ENCODE measurements at places on chromosomes 7 and 10. TPM values are rescaled to one million over a fixed set of nuclear protein-coding genes. Genes with fewer than 3 reads are reported as not detected.

PILRA gene
- 5.7 TPM for total RNA-seq

TRIL gene
- total RNA-seq: not detected

AUTS2 gene
- total RNA-seq: 35.2 TPM

MOGAT3 gene
- not detected for total RNA-seq

ANKRD61 gene
- total RNA-seq: not detected

RELN gene
- not detected for total RNA-seq

RBP3 gene
- total RNA-seq: not detected

CPSF4 gene
- total RNA-seq: 49.2 TPM

PSD gene
- total RNA-seq: 4.9 TPM

SPAM1 gene
- not detected for total RNA-seq

GNAT3 gene
- not detected for total RNA-seq

- H3K36me3 ChIP-seq: no peaks in the 10 kb centered on the region
- DNase-seq: no peak
- H3K27ac ChIP-seq: no peak overlapping the region
- H3K27me3 ChIP-seq: no peaks in the 10 kb centered on the region
- H3K4me3 ChIP-seq: no peak overlapping the region
These were observed 97.0 kb downstream of the CTTNBP2 start for GRCh38 chr7:117776224-117776623.

GRCh38 chr10:127962205-127962604 lies 55.3 kb downstream of the PTPRE start:
- no peaks in the 10 kb centered on the region for H3K36me3 ChIP-seq
- no peaks in the 10 kb centered on the region for H3K27me3 ChIP-seq

- no peak for DNase-seq
- no peak overlapping the region for H3K4me3 ChIP-seq
- H3K27ac ChIP-seq: no peak overlapping the region
- H3K27me3 ChIP-seq: no peaks in the 10 kb centered on the region
- H3K36me3 ChIP-seq: no peaks in the 10 kb centered on the region
These were observed 2.6 kb downstream of the MEST start for GRCh38 chr7:130494431-130494858.

DNA sequence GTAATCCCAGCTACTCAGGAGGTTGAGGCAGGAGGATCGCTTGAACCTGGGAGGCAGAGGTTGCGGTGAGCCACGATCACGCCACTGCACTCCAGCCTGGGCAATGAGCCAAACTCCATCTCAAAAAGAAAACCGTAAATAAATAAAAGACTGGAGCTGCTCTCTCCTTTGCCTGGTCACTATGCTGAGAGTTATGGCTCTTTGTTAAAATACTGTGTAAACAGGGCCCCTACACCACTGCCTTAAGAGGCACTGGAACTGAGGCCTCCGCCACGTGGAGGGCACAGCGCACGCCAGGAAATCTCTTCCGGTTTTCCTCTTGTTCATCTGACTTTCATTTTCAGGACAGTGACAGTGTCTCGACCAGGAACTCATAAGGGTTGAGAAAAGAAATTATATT lies 123.3 kb downstream of the PAXIP1 start:
- no peaks in the 10 kb centered on the region for H3K4me1 ChIP-seq
- no peak overlapping the region for H3K4me3 ChIP-seq
- DNase-seq: no peak
- no peaks in the 10 kb centered on the region for H3K27me3 ChIP-seq
- no peaks in the 10 kb centered on the region for H3K36me3 ChIP-seq

- no peaks in the 10 kb centered on the region for H3K4me1 ChIP-seq
- no peak overlapping the region for H3K27ac ChIP-seq
- no peak for DNase-seq
These were observed 123.2 kb downstream of the ST7 start for GRCh38 chr7:117076426-117076943.

GRCh38 chr7:2013381-2014311 lies 219.1 kb downstream of the MAD1L1 start:
- no peaks in the 10 kb centered on the region for H3K27me3 ChIP-seq
- no peaks in the 10 kb centered on the region for H3K36me3 ChIP-seq
- no peak for DNase-seq
- H3K4me1 ChIP-seq: no peaks in the 10 kb centered on the region
- no peak overlapping the region for H3K4me3 ChIP-seq
- H3K27ac ChIP-seq: no peak overlapping the region

- H3K27me3 ChIP-seq: no peaks in the 10 kb centered on the region
- no peak for DNase-seq
- no peaks in the 10 kb centered on the region for H3K4me1 ChIP-seq
- no peak overlapping the region for H3K27ac ChIP-seq
- H3K4me3 ChIP-seq: no peak overlapping the region
- no peaks in the 10 kb centered on the region for H3K36me3 ChIP-seq
These were observed 309.1 kb downstream of the LRMDA start for GRCh38 chr10:75740541-75740940.

DNA sequence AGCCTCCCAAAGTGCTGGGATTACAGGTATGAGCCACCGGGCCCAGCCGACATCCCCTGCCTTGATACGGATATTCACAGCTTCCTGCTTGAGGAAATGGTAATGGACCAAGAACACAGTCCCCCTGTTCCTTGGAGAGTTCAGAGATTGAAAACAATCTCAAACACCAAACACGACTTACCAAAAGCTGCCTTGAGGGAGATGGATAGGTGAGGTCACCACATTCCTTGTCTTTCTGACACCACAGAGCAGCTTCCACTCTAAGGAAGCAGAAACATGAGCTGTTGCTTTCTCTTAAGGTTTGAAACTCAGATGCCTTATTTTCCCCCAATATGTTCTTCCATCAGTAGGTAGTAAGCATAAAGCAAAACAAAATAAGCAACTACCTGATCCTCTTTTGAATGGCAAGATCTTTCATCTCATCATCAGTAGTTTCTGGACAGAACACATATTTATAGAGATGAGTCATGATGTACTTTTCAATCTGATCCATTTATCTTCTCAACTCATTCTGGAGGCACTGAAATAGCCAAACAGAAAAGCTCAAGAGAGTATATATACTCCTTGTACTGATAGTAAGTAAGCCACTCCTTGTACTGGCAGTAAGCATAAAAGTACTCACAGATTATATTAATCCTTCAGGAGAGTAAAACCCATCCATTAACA lies 199.1 kb upstream of the KCTD7 start:
- no peak for DNase-seq
- H3K27me3 ChIP-seq: no peaks in the 10 kb centered on the region
- H3K4me1 ChIP-seq: no peaks in the 10 kb centered on the region
- peaks cover 3% of the 10 kb centered on the region for H3K36me3 ChIP-seq

DNA sequence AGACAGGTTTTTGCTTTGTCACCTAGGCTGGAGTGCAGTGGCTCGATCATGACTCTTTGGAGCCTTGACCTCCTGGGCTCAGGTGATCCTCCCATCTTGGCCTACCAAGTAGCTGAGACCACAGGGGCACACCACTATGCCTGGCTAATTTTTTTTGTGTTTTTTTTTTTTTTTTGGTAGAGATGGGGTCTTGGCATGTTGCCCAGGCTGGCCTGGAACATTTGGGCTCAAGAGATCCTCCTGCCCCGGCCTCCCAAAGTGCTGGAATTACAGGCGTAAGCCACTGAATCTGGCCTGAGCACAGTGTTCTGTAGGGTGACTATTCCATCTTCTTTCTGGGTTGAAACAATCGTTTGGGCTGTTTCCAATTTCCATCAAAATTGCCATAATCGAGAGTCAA lies 1.5 kb upstream of the MUC3A start:
- H3K4me1 ChIP-seq: no peaks in the 10 kb centered on the region
- no peak for DNase-seq
- H3K36me3 ChIP-seq: no peaks in the 10 kb centered on the region
- H3K27ac ChIP-seq: no peak overlapping the region
- peaks cover 7% of the 10 kb centered on the region for H3K27me3 ChIP-seq

GRCh38 chr7:31724696-31725095 lies 37.7 kb downstream of the PPP1R17 start:
- H3K4me3 ChIP-seq: no peak overlapping the region
- no peaks in the 10 kb centered on the region for H3K27me3 ChIP-seq
- H3K36me3 ChIP-seq: no peaks in the 10 kb centered on the region
- no peak for DNase-seq

- no peak for DNase-seq
- no peak overlapping the region for H3K27ac ChIP-seq
- H3K27me3 ChIP-seq: no peaks in the 10 kb centered on the region
- H3K36me3 ChIP-seq: no peaks in the 10 kb centered on the region
- H3K4me1 ChIP-seq: no peaks in the 10 kb centered on the region
- no peak overlapping the region for H3K4me3 ChIP-seq
These were observed 75.3 kb upstream of the PTN start for GRCh38 chr7:137418841-137419240.

DNA sequence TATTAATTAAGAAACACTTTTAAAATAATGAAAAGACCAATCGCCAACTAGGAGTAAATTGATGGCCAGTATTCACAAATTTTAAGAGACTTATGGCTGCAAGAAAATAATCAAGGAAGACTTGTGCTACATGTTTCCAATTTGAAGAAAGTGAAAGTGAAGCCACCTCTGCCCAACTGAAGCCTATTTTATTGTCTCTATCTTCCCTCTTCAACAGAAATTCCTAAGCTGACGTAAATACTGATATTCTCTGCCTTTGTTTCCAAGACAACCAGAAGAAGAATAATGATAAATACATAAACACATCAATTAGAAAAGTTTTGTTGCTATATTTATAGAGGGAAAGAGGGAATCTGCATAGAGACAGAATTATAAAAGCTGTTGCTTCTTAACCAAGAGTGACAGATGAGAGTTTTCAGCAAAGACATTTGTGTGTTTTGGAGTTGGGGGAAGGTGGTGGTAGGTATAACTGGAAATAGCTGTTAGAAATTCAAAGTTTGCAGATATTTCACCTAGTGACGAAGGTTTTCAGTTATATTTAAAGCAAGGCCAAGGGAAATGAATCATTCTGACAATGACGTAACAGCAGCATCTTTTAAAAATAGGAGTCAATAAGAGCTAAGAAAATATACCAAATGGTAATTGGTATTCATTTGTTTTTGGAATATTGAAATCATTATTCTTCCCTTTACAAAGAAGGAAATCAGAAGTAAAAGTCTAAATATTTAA lies 576.6 kb upstream of the SORCS1 start:
- no peak overlapping the region for H3K27ac ChIP-seq
- no peaks in the 10 kb centered on the region for H3K27me3 ChIP-seq
- no peak for DNase-seq
- no peaks in the 10 kb centered on the region for H3K4me1 ChIP-seq

GRCh38 chr10:55374917-55375316 lies 573.9 kb upstream of the PCDH15 start:
- H3K4me3 ChIP-seq: no peak overlapping the region
- no peaks in the 10 kb centered on the region for H3K36me3 ChIP-seq
- H3K27me3 ChIP-seq: no peaks in the 10 kb centered on the region
- no peak overlapping the region for H3K27ac ChIP-seq
- H3K4me1 ChIP-seq: no peaks in the 10 kb centered on the region

DNA sequence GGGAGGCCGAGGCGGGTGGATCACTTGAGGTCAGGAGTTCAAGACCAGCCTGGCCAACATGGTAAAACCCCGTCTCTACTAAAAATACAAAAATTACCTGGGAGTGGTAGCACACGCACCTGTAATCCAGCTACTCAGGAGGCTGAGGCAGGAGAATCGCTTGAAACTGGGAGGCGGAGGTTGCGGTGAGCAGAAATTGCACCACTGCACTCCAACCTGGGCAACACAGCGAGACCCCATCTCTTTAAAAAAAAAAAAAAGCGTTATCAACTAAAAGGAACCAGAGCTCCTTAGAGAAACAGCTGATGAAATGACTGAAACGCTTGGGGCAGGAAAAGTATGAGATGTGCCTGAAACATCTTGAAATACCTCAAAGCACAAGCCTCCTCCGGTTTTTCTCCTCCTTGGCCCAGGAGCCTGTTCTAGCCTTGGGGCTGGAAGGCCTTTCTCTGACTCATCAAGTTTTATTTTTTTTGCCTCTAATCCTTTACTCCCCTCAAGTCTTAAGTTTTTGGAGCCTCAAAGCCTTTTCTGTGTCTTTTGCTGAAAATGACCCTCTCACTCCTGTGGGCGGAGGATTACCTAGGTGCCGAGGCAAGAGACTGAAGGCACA lies 2.6 kb upstream of the METTL27 start:
- no peak overlapping the region for H3K4me3 ChIP-seq
- H3K27ac ChIP-seq: no peak overlapping the region
- no peak for DNase-seq
- H3K36me3 ChIP-seq: no peaks in the 10 kb centered on the region

DNA sequence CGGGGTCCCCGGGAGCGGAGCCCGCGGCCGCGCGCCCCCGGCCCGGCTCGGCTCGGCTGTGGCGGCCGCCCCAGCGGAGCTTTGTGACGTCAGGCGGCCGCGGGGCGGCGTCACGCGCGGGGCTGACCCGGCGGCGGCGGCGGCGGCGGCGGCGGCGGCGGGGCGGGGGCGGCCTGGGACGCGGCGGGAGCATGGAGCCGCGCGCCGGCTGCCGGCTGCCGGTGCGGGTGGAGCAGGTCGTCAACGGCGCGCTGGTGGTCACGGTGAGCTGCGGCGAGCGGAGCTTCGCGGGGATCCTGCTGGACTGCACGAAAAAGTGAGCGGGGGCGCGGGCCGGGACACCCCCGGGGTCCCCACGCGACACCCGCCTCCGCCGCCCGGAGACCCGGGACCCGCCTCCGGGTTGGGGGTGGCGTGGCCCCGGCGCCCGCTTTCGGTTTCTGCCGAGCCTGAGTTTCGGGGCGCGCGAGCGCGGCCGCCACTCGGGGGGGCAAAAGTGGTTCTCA lies at the start of gene PWWP2B:
Gene PWWP2B (plus strand): TSS at position 165 of the 506 bp plus-strand sequence. CDS start 27 bp downstream, at position 192.
- H3K4me1 ChIP-seq: peaks cover 26% of the 10 kb centered on the region
- no peaks in the 10 kb centered on the region for H3K36me3 ChIP-seq
- H3K27me3 ChIP-seq: no peaks in the 10 kb centered on the region
- peak within 1 kb of the TSS; percentile 62 for H3K27ac ChIP-seq
- peak within 1 kb of the TSS; percentile 69 for H3K4me3 ChIP-seq

GRCh38 chr10:131430716-131431412 lies 119.3 kb upstream of the TCERG1L start:
- DNase-seq: no peak
- no peak overlapping the region for H3K4me3 ChIP-seq
- no peaks in the 10 kb centered on the region for H3K4me1 ChIP-seq
- no peak overlapping the region for H3K27ac ChIP-seq

- H3K27me3 ChIP-seq: no peaks in the 10 kb centered on the region
- DNase-seq: no peak
- no peak overlapping the region for H3K4me3 ChIP-seq
- H3K27ac ChIP-seq: no peak overlapping the region
- no peaks in the 10 kb centered on the region for H3K36me3 ChIP-seq
- H3K4me1 ChIP-seq: no peaks in the 10 kb centered on the region
These were observed 202.8 kb upstream of the BMPER start for GRCh38 chr7:33702514-33703054.

GRCh38 chr10:86325158-86325557 lies 41.4 kb downstream of the GRID1 start:
- H3K27me3 ChIP-seq: no peaks in the 10 kb centered on the region
- H3K4me3 ChIP-seq: no peak overlapping the region
- H3K36me3 ChIP-seq: no peaks in the 10 kb centered on the region
- H3K27ac ChIP-seq: no peak overlapping the region
- DNase-seq: no peak
- H3K4me1 ChIP-seq: no peaks in the 10 kb centered on the region

- no peaks in the 10 kb centered on the region for H3K27me3 ChIP-seq
- peaks cover 20% of the 10 kb centered on the region for H3K4me1 ChIP-seq
- peak; percentile 31 for DNase-seq
These were observed 127.9 kb upstream of the PRSS58 start for GRCh38 chr7:142385491-142386340.

GRCh38 chr10:32323051-32323450 lies 23.9 kb downstream of the EPC1 start:
- no peaks in the 10 kb centered on the region for H3K36me3 ChIP-seq
- H3K4me3 ChIP-seq: no peak overlapping the region
- no peak for DNase-seq
- H3K4me1 ChIP-seq: peaks cover 89% of the 10 kb centered on the region
- H3K27me3 ChIP-seq: no peaks in the 10 kb centered on the region
- no peak overlapping the region for H3K27ac ChIP-seq

- peaks cover 36% of the 10 kb centered on the region for H3K36me3 ChIP-seq
- H3K4me3 ChIP-seq: no peak overlapping the region
- H3K4me1 ChIP-seq: no peaks in the 10 kb centered on the region
- H3K27ac ChIP-seq: no peak overlapping the region
- no peak for DNase-seq
These were observed 18.4 kb downstream of the VTI1A start for GRCh38 chr10:112465299-112465883.
